CD4-positive, alpha-beta T cell treated with Interleukin-6 at 100 ng/mL for 8 hours (primary cell): ENCODE measurements at places on chromosomes 5 and 9.

DNA sequence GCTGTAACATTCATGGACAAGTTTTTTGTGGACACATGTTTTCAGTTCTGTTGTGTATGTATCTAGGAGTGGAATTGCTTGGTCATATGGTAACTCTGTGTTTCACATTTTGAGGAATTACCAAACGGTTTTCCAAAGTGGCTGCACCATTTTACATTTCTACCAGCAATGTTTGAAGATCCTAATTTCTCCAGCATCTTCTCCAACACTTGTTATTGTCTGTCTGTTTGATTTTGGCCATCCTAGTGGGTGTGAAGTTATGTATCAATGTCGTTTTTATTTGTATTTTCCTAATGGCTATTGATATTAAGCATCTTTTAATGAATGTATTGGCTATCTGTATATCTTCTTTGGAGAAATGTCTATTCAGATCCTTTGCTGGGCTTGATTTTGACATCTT is 6.9 kb downstream of the TMEFF1 start:
- DNase-seq = no peak

GRCh38 chr9:101398930-101399642 is 435 bp downstream of the ZNF189 start:
- no peak for DNase-seq

DNA sequence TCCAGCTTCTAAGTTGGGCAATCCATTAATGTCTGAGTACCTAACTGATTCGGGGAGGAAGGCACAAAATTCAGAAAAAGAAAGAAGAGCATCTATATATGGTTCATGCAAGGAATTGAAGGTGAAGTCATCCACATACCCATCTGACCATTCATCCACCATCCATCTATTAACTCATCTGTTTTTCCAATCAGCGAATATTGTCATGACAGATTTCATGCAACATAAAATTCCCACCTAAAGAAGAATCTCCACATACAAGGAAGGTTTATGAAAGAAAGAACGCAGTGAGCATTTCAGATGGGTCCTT is 164.7 kb downstream of the GRIA1 start:
- DNase-seq = no peak

DNA sequence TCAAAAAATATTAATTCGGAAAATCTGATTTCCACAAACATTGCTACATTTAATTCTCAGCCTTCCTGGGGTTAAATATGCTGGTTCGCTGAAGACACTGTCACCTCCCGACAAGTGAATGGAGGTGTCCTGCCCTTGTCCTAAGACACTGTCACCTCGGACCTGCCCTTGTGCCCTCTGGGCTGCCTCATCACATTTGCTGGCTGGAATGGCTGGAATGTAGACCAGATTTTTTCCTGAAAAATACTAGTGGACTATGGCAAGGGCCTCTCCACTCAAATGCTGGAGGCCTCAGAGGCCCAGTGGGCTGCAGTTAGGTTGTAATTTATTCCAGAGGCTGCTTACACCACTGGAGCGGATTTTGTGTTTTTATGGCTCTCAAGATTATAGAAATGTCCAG is 28.2 kb downstream of the CACNA1B start:
- DNase-seq = no peak

GRCh38 chr5:141512911-141513626 is 24.2 kb downstream of the PCDHGC5 start:
- DNase-seq = peak; percentile 12

GRCh38 chr5:69368458-69369339 is 621 bp downstream of the AK6 start:
- DNase-seq = no peak

DNA sequence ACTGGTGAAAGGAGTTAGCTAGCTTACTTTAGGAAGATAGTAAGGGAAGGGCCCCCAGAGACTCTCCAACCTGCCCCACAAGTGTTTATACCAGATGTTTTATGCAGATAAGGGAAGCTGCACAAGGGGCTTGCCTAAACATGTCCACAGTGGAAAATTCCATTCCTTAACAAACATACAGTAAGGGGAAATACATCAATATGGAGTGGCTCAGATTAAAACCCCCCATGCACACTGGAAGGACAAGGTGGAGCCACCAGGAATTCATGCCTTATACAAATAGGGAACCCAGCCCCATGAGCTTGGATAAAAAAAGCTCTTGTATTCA is 106.3 kb upstream of the GPBP1 start:
- no peak for DNase-seq

GRCh38 chr5:54254482-54255198 is 55.7 kb downstream of the ARL15 start:
- no peak for DNase-seq

DNA sequence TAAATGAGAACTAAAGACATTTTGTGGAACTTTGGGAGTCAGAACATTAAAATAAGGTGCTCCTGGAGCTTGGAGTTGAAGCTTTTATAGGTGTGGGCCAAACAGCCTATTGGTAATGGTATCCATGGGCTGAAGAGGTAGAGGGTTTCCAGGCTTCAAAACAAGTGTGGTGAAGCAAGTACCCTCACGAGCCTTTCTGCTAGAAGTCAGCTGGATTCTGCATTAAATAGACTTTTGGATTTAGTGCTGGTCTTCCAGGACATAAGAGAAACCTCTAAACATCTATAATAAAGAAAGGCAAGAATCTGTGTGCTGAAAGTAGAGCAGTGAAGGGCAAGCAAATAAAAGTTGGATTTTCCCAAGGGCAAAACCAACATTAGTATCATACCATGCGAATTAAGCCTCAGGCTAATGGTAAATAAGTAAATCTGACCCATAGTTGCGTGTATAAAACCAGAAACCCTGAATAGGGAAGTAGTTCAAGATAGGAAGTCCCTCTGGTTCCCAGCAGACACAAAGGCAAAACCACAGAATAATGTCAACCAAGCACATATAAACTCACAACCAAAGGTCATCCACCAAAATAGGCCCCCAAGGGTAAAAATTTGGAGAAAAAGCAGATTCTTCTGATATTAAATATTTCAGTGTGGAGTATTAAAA is 306.3 kb downstream of the TLE4 start:
- no peak for DNase-seq

DNA sequence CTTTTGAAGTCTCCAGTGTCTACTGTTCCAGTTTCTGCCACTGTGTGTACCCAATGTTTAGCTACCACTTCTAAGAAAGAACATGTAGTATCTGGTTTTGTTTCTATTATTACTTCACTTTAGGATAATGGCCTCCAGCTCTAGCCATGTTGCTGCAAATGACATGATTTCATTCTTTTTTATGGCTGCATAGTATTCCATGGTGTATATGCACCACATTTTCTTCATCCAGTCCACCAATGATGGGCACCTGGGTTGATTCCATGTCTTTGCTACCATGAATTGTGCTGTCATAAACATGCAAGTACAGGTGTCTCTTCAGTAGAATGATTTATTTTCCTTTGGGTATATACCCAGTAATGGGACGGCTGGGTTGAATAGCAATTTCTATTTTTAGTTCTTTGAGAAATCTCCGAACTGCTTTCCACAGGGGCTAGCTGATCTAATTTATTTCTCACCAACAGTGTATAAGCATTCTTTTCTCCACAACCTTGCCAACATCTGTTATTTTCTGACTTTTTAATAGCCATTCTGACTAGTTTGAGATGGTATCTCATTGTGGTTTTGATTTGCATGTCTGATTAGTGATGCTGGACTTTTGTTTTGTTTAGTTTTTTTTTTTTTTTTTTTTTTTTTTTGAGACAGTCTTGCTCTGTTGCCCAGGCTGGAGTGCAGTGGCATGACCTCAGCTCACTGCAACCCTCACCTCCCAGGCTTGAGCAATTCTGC is 68.9 kb downstream of the WDR41 start:
- no peak for DNase-seq

DNA sequence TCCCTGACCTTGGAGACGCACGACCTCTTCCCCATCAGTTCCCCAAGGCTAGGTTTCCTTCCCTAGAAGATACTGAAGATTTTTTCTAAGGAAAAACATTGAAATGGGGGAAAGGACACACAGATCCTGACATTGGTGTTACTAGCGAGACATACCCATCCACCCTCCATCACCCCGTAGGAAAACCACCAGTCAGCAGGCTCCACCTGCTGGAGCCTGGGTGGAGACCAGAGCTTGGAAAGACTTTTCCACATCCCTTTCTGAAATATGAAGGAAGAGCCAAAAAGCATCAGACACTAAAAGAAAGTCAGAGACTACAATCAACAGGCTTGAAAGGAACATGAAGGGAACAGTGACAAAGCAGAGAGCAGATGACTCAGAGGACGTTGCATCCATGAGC is 638.0 kb downstream of the IRX1 start:
- DNase-seq = no peak

DNA sequence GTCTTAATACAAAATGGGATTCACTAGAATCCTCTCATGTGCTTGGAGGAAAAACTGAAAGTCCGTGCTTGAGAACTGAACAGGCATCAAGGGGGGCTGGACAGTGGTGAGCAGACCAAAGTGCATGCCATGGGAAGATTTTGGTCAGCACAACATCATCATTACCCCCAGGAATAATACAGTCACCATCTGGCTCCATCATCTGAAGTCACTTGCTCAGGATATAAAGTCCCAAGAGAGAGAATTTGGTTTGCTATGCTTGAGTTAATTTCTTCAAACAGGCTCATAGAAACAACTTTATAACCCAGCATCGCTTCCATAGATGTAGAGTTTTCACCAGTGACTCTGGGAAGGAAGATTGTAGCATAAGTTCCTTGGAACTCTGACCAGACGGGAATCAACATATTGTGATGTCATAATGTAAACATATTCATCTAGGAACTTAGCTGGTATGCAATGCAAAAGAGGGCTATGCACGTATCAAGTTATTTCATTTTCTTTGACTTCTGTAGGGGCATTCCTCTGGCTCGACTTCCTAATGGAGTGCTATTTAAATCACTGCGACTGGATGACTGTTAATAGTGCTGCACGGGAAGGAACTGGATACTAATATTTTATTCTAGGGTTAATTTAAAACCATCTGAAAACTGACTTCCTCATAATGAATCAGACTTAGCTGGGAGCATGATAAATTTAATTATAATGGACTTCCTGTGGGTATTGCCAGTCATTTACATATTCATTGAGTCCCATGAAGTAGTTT is 145.2 kb downstream of the MTRR start:
- DNase-seq = no peak

DNA sequence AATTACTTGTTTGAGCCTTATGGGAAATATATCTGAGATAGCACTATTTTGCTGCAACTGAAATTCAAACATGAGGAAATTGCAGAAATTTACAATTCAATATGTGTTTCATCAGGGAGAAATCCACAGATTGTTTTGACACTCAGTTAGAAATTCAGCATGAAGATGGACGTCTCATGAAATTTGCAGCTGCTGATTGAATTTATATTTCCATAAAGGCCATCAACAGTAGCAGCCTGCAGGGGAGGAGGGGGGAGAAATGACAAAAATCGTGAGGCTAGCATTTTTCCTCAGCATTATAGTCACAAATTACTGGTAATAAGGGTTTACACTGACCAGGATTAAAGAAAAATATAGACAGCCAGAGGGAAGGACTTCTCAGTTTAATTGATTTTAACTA is 81.0 kb downstream of the NDUFAF2 start:
- DNase-seq = no peak

- no peak for DNase-seq
Measured at GRCh38 chr5:77987331-77987730, 211.2 kb upstream of the TBCA start.

GRCh38 chr5:12757035-12757434 is 852.8 kb upstream of the CTNND2 start:
- no peak for DNase-seq

DNA sequence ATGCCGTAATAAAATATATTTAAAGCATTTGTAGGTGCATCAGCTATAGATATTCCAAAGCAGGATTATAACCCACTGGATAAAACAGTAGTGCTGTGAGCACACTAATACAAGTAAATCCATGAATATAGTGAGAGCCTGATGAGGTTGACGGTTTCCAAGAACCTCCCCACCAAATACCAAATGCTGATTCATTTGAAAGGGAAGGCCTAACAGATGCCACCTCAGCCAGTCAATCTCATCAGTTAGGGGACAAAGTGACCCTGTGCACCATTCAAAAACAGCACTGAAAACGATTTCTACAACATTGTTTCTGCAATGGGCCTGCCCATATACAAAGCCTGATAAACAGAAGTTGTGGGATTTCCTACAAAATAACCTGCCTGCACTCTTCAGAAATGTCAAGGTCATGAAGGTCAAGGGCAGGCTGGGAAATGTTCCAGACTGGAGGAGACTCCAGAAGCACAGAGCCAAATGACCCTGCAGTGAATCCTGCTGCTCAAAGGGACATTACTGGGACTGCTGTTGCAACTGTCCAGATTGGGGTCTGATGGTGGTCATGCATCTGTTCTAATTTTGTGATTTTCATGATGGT is 69.6 kb downstream of the ROR2 start:
- no peak for DNase-seq

- DNase-seq = no peak
Measured at GRCh38 chr9:34694811-34695210, 3.7 kb upstream of the CCL19 start.
